ENCODE measurements at places on chromosomes 7 and 10.
A peak's percentile ranks its signal among the peaks of the same experiment; 100 is the strongest.

DNA sequence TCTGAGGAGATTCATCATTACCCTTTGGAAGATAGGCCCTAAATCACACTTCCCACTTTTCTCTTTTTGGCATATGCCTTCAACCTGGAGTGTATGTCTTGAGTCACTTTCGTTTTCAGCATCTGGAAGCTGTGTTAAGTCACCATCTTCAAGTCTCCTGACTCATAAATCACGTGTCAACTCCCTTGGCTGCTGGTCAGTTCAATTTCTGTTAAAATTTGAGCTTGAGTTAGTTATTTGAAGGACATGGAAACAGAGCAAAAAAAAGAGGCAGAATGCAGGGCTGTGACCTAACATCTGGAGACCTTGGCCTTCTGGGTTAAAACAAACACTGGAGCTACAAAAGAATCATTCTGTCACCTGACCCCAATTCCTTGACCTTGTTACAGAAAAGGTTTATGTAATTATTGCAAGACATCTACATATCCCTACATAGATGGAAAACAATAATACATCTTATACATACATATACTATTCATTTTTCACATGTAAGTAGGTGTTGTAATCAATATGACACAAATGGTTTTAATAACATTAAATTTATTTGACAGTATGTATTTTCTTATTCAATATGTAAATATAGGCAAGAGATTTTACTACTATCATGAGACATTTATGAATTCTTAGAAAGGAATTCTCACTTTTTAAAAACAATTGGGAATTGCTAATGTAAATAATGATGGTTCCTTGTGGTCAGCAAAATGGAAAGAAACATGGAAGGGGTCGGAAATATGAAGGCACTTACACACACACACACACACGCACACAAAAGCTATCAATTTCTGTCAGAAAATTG is 169.7 kb upstream of the PHYHIPL start:
- peak; percentile 81 for DNase-seq

DNA sequence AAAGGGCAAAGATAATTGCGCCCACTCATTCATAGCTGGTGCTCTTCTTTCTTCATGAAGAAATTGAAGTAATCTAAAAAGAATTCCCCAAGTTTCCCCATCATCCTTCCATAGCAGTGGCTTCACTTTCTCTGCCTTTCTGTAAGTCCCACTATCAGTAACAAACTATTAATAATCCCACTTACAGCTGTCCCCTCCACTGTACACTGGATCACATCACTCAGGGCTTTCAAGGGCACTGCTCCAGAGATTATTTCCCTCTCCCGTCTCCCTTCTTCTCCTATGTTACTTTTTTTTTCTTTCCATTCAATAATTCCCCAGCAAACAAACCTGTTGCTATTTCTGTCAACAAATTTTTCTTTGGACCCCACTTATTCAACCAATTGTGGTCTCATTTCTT is 16.2 kb downstream of the DNAJB9 start:
- DNase-seq, result no peak

- DNase-seq, result no peak
Observed at GRCh38 chr7:69827558-69827957, 229.3 kb downstream of the AUTS2 start.

GRCh38 chr10:91022390-91022789 is 101.5 kb upstream of the ANKRD1 start:
- DNase-seq, result no peak

DNA sequence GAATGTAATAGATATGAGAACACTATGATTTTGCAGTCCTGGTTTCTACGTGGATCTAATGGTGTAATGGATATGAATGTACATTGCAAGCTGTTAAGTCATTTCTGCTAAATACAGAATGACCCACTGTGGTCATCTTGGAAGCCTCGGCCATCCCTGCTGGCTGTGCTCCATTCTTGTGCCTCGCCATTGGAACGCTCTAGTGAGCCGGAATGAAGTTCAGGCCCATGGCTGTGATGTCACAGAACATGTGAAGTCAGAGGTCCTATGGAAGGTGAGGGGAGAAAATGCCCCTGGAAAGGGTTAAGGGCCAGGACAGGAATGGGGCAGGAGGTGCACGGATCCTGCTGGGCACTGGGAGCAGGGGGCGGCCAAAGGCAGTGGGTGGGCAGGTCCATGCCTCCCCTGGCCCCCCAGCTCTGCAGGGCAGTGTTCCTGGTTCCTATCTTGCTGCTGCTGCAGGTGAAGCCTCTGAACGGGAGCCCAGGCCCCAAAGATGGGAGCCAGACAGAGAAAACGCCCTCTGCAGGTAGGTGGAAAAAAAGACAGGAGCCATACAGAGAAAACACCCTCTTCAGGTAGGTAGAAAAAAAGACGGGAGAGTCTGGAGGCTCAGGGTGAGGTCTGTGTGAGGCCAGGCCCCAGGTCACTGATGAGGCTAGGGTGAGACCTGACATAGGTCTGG is at the start of gene LLCFC1:
TSS of gene LLCFC1 (plus strand) at position 259 of the 685 bp plus-strand sequence. CDS start at position 397, 138 bp downstream.
- no peak for DNase-seq

DNA sequence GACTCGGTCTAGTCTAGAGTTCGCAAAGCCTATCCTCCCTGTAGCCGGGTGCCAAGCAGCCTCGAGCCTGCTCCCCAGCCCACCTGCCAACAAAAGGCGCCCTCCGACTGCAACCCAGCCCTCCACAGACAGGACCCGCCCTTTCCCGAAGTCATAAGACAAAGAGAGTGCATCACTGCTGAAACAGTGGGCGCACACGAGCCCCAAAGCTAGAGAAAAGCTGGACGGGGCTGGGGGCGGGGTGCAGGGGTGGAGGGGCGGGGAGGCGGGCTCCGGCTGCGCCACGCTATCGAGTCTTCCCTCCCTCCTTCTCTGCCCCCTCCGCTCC is 622 bp upstream of the COL1A2 start:
- peak; percentile 69 for DNase-seq
